Stimulated activated CD8-positive, alpha-beta memory T cell treated with anti-CD3 and anti-CD28 coated beads, Interleukin-15, amount 100 ng/mL, for 24 hours (primary cell): ENCODE measurements at places on chromosomes 7 and 10.

DNA sequence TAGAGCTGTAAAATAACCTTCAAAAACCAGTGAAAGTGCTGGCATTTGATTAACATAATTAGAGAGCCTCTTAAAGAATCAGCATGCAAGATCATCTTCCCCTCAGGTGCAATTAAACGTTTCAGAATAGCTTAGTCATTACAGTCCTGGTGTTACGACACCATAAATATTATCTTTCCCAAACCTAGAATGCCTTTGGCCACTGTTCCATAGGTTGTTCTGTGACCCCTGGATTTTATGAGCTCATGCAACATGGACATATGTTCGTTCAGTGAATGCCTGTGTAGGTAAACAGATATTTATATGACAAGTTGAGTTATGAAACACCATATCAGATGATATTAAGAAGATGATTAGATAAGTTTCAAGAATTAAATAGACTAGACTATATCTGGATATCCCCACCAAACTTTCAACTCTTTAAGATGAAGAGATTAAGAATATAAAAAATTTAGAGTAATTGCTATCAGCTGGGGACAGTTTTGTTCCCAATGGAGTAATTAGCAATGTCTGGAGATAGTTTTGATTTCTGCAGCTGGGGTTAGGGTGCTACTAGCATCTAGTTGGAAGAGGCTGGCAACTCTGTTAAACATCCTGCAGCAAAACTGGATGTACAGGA, 263.5 kb upstream of the DKK1 start:
- no peak for DNase-seq

GRCh38 chr7:1802899-1803298, 132.8 kb downstream of the ELFN1 start:
- no peak for DNase-seq

GRCh38 chr10:113285305-113285704, 267.5 kb upstream of the HABP2 start:
- no peak for DNase-seq

- DNase-seq = no peak
Measured at GRCh38 chr10:66405566-66405965, 520.3 kb upstream of the LRRTM3 start.

DNA sequence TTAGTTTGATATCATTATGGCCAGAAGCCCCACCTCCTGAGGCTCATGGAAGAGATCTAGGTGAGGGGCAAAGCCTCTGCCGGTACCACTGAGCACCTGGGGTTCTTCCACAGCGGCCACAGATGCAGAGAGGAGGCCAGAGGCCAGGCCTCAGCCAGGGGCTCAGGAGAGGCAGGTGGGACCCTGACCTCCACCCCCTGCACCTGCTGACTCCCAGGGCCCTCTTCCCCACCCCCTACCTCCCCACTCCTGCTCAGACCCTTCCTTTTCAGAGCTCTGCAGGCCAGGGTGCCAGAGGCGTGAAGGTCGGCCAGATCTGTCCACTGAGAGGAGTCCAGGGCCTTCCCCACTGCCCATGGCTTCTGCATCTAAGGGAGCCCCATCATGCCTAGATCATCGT, 178.7 kb upstream of the PPP2R2D start:
- DNase-seq = no peak

- DNase-seq = no peak
Measured at GRCh38 chr7:8232999-8233847, 28.7 kb downstream of the ICA1 start.

GRCh38 chr7:76514926-76515771, 4.8 kb downstream of the UPK3B start:
- no peak for DNase-seq

GRCh38 chr7:40297741-40298311, 163.0 kb downstream of the SUGCT start:
- DNase-seq = no peak

DNA sequence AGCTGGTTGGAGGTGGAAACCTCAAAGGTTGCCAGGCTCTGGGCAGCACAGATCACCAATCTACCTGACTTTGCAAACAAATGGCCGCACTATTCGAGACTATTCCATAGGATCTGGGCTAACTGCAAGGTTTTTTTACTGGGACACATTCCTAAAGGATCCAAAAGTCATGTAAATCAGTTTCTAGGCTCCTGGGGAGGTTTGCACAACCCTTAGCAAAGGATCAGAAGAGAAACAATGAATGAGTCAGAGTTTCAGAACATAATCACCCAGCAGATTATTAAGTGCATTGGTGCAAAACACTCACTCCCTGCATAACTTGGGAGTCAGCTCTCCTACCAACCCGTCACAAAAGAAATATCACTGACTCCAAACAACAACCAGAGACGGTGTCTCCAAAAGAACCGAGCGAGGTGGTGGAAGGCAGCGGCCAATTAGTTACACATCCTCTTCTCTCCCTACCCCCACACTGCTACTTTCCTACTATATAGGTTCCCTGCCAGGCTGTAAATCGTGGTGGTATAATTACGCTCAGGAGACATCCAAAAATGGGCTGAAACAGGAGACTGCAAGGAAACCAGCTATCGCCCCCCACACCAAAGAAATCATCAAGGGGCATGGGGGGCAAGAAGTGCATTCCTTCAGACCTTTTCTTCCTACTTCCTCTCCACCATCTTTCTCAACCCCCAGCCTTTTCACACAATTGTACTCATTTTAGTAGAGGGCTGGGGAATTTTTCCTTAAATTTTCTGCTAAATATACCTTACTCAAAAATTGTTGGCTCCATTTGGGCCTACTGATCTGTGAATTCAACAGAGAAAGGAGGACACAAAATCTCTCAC, 3.2 kb downstream of the UBE2H start:
- no peak for DNase-seq

GRCh38 chr7:128381161-128381821, 19.8 kb upstream of the PRRT4 start:
- DNase-seq = no peak

GRCh38 chr10:33542752-33543505, 208.5 kb upstream of the NRP1 start:
- DNase-seq = no peak

DNA sequence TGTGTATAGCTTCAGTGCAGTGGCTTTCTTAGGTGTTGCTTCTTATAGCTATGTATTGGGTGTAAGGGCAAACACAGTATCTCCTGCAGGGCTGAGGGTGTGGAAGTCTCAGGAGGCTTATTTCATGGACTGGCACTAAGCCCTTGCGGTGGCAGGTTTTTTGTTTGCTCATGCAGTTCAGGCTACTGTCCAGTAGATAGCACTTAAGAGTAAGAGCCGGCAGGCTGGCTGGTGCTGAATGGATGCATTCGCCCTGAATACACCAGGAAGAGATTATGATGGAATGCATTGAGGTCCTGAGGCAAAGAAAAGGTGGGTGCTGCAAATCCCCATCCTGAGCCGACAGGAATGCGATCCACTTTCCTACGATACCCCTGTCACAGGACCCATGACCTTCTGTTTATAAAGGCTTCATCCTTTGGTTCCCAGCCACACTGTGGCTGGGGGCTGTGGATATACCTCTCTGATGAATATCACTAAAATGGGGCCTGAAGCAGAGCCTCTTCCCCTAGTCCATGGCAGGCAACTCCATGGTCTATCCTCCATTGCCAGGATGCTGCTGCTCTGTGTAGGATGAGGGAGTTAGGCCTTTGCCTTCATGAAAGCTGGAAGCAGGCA, 44.9 kb downstream of the ANXA8 start:
- no peak for DNase-seq

DNA sequence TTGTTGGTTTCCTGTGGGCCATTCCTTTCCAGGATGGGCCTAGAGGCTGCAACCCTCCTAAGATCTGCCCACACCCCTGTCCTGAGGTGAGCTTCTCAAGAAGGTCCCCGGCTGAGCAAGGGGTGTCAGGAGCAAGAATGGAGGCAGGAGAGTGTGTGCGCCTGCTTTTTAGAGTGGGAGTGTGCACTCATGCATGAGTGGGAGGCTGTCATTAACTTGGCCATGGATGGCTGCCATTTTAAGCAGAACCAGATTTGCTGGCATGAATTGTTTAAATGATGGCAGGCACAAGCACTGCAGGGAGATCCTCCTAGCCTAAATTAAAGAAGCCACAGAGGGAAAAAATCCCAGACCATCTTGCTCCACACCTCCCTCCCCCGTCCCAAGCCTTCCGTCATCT, 2.9 kb upstream of the SGPL1 start:
- DNase-seq = no peak

- DNase-seq = no peak
Measured at GRCh38 chr10:14087566-14087965, 243.2 kb downstream of the FRMD4A start.

- no peak for DNase-seq
Measured at GRCh38 chr10:28738200-28738599, 60.9 kb downstream of the BAMBI start.

- no peak for DNase-seq
Measured at GRCh38 chr10:61643316-61643751, 19.4 kb upstream of the CABCOCO1 start.
